ENCODE measurements at places on chromosomes 13 and 19.
A peak's percentile ranks its signal among the peaks of the same experiment; 100 is the strongest.

DNA sequence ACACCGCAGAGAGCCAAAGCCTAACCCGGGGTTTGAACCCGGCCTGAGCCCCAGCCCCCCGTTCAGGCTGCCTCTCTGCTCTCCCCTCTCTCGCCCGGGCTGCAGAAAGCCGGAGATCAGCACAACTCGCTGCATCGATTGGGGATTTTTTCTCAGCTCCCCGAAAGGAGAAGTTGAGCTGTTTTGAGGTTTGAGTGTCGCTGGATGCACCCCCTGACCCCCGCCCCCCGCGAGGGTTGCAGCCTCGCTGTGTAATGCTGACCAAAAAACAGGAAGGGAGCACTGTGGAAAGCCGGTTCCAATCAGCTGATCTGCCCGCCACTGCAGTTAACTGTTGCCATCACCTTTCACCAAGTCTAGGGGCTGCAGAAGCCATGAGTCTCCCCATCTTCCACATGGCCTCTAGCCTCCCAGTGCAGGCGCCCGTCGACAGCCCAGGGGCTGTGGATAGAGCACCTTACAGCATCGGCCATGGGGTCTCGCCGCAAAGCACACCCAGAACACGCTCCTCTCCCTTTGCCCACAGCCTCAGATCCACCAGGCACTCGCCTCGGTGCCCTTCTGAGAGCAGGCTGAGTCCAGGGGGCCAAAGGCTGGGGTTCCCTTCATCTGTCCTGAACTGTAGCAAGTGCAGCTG, 34.5 kb downstream of the MYO9B start:
- DNase-seq: no peak

DNA sequence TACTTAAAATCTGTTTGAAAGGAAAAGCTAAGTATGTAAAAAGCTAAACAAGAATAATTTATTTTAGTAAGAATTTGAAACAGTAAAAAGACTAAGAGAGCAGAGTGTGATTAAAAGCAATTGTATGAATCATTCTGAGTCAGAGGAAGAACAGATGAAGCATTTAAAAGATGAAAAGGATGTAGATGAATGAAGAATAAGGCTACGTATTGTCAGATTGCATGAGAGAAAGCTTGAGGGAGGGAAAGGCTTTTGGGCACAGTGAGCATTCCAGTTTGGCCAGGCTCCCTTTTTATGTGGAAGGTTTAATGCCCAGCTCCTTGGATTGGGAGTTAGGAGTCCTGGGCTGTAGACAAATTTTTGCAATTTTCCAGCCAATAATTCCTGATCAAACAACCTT, 117.7 kb downstream of the FREM2 start:
- no peak for DNase-seq

GRCh38 chr13:46571909-46572595, 19.1 kb downstream of the LRCH1 start:
- DNase-seq: no peak

DNA sequence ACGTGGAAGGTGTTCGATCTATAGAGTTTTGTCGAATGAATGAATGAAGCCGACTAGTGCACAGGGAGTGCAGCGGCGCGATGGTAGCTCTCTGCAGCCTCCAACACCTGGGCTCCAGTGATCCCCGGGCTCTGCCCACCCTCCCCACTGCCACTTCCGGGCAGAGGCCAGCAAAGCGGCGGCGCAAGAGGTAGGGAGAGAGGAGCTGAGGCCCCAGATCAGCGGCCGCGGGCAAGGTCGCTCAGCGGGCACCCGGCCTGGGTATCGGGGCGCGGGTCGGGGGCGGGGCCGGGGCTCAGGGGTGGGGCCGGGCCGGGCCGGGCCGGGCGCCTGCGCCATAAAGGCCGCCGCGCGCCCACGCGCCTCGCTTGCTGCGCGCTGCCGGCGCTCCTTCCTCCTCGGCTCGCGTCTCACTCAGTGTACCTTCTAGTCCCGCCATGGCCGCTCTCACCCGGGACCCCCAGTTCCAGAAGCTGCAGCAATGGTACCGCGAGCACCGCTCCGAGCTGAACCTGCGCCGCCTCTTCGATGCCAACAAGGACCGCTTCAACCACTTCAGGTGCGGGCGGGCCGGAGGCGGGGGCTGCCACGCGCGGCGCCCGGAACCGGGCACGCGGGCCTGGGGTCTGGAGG, at the start of gene GPI:
Gene GPI, plus strand, starts transcription at position 367 of the 633 bp plus-strand sequence. Its CDS starts 71 bp downstream, at position 438.
- DNase-seq: no peak

GRCh38 chr19:41320185-41320518, 10.2 kb downstream of the CCDC97 start:
- DNase-seq: no peak

DNA sequence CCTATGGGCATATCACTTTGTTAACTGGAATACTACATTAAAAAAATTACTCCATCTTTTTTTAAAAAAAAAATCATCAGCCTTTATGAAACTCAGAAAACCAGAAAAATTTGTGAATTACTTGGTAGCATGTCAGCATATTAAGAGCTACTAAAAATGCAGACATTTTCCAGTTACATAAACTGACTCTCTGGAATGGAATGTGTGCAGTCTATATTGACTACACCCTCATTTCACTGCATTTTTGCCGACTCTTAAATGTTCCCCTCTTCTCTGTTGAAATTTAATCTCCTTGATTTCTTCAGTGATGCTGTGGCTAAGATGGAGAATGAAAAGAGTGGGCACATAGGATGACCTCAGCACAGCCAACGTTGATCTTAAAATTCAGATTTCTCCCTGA, 393.8 kb downstream of the ITGBL1 start:
- DNase-seq: no peak

GRCh38 chr13:111389621-111390521, 69.4 kb downstream of the TEX29 start:
- DNase-seq: no peak

DNA sequence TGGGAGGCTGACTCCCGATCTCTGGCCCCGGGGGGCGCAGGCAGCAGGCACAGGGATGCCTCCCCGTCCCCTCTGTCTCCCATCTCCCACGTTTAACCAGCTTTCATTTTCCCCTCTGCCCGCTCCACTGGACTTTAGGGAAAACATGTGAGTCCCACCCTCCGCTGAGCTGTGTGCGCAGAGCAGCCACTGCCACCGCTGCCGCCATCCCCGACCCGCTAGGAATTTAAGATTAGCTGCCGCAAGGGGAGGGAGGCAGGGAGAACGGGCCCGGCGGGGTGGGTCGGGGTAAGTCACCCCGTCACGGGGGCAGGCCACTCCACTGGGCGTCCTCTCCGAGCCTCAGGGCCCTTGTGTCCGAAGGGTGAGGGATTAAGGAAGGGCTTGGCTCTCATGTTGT, 15.5 kb downstream of the KCNN1 start:
- no peak for DNase-seq

GRCh38 chr13:114034481-114034891, 60.6 kb upstream of the C13orf46 start:
- no peak for DNase-seq

DNA sequence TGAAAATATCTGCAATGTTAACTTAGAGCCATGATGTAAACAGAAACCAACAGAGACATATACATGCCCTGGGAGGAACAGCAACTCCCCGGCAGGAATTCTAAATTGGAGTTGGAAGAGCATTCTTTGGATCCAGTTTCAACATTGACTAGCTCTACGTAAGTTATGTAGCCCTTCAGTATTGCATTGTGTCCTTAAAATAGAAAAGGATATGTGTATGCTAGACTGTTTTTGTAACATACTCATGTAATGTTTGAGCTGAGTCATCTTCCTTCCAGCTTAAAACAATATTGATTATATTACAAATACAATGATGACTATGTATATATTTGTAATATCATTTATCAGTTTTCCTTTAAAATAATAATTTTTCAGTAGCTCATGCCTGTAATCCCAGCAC, 1422.2 kb upstream of the PCDH20 start:
- DNase-seq: no peak

- DNase-seq: no peak
Measured at GRCh38 chr19:2478756-2479555, 3.0 kb downstream of the GADD45B start.

DNA sequence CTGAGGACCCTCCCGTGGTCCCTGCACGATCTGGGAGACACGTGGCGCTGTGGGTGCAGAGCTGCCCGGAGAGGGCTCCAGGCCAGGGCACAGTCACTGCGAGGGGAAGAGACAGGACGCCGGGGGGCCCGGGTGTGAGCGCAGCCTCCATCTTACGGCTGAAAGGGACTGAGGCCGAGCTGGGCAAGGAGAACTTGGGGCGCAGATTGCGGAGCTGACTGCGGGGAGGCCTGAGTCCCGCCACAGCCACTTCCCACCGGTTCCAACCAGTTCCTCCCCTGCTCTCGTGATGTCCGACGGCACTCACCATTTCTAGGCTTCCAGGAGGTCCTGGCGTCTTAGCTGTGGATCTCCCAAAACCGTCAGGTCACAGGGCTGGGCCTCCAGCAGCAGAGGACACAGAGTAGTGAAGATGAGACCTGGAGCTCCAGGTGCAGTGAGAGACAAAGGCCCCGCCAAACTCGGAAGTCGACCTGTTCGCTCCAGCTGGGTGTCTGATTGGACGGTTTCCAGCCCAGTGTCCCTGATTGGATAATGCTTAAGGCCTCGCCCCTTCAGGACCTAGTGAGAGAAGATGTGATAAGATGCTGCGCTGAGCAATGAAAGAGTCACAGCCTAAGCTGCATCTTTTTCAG, 4.8 kb upstream of the ZNF253 start:
- no peak for DNase-seq

DNA sequence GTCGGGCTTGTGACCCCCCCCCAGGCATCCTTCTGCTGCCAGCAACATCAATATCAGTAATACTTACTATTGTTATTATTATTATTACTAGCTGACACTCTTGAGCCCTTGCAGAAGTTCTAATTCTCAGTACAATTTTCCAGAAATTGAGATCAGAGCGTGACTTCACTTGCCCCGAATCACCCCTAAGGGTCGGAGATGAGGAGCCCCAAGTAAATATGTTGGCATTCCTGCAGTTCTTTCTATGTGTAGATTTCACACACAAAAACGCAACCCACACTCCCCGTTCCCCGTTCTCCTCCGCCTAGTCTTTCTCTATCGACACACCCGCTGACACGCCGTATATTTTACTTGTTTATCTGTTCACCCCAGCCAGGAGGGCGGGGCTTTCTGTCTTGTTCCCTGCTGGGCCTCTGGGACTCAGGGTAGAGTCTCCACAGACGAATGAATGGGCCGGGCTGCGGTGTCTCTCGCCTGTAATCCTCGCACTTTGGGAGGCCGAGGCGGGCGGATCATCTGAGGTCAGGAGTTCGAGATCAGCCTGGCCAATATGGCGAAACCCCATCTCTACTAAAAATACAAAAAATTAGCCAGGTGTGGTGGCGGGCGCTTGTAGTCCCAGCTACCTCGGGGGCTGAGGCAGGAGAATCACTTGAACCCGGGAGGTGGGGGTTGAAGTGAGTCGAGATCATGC, 14.7 kb downstream of the TLE5 start:
- DNase-seq: peak; percentile 61

DNA sequence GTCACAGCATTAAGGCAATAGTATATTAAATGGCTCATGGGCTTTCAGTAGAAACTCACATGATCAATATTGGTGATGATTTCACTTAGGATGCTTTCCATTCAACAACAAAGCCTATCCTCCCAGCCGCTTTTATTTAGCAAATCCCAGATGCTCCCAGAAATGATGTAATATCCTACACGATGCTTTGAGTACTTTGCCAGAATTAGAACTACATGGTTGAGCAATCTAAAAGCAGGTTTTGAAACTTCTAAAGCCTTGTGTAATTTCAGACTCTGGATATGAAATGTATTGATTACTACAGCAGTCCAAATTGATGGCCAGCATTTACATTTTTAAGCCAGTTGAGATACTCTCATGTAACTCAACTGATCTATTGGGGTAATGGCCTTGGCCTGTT, 13.6 kb downstream of the DLEU7 start:
- DNase-seq: no peak

DNA sequence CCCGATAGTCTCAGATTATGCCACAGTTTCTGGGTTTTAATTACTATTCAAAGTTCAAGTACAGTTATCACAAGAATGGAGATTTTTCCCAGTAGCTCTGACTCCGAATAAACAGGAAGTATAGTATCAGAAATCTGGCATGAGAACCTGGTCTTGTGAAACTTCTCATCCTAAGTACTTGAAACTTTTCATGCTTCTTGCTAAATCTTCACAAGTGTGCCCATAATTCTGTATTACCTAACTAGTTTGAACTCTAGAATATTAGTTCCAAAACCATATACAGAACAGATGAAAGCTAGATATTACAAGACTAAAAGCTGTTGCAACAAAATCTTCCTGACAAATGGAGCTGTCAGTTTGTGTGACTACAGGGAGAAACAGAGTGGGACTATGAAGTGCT, 70.5 kb upstream of the CSNK1A1L start:
- no peak for DNase-seq

GRCh38 chr19:41637484-41637883, 10.6 kb upstream of the CEACAM4 start:
- no peak for DNase-seq
